ENCODE measurements at places on chromosomes 4 and X.
A peak's percentile ranks its signal among the peaks of the same experiment; 100 is the strongest.

- peak; percentile 72 for DNase-seq
Measured at GRCh38 chrX:134626434-134626833, 31.8 kb downstream of the PLAC1 start.

- no peak for DNase-seq
Measured at GRCh38 chrX:74238771-74239170, 65.2 kb upstream of the ZCCHC13 start.

- no peak for DNase-seq
Measured at GRCh38 chr4:127788517-127788916, 6.4 kb downstream of the HSPA4L start.

DNA sequence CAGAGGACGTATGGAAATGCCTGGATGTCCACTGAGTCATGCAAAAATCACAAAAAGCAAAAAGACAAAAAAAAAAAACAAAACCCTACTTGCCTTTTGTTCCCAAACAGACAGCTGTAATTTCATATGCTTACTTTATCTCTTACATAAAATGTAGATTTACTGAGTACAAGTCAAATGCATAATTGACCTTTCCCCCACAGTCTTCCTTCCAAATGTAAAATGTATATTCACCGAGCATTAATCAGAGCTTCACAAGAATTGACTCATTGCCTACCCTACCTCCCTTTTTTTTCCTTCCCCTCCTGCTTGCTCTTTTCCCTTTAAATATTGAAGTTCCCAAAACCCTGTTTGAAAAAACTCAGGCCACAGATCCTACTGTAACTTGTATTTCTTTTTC is 32.5 kb upstream of the TMPRSS11B start:
- no peak for DNase-seq

DNA sequence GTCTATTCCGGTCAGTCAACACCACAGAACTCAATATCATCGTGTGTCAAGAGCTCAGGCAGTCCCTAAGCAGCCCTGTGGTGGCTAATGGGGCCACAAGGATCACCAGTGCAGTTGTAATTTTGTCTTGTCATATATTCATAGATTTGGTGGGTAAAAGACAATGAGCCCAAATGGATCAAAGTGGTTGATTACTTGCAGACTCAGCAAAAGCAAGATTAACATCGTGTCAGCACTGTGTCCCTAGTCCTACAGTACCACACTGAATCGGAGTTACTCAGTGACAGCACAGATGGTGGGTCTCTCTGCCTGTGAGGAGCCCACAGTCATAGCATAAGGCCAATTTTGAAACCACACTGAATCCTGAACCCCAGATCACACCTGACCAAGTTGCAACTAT is 8.7 kb downstream of the XAGE5 start:
- no peak for DNase-seq

Measured in NCI-H446 treated with DMSO at 0.1 percent for 48 hours (cell line).